ENCODE measurements at places on chromosomes 6 and 20. TPM values are rescaled to one million over a fixed set of nuclear protein-coding genes. Genes with fewer than 3 reads are reported as not detected.

Gene OLIG3
- total RNA-seq = not detected

Gene SLA2
- not detected for total RNA-seq

Gene SMPD2
- 13.2 TPM for total RNA-seq

Gene NR2E1
- total RNA-seq = not detected

Gene CYP21A2
- not detected for total RNA-seq

Gene PGBD1
- 5.3 TPM for total RNA-seq

Gene RAET1G
- total RNA-seq = 2.6 TPM

Gene WFDC12
- total RNA-seq = not detected

Gene LRP11
- 47.3 TPM for total RNA-seq

Gene GMPR
- total RNA-seq = 2.7 TPM

Gene SNX5
- total RNA-seq = 109 TPM

Gene HAO1
- not detected for total RNA-seq

Gene TCF21
- total RNA-seq = 0.20 TPM

Gene CDSN
- not detected for total RNA-seq

Gene HRH3
- total RNA-seq = not detected

Gene SEMG1
- total RNA-seq = not detected

Gene TOP1
- total RNA-seq = 19.2 TPM

Gene TEAD3
- 9.2 TPM for total RNA-seq

Gene TULP1
- not detected for total RNA-seq

Gene KCNQ5
- 1.2 TPM for total RNA-seq

Gene VSTM2L
- 0.20 TPM for total RNA-seq

Gene CENPW
- total RNA-seq = 14.7 TPM

Gene CRISP3
- total RNA-seq = not detected

Gene SCGN
- total RNA-seq = not detected

Data from subcutaneous preadipocyte (primary cell).